ENCODE measurements at places on chromosomes 11 and 22.

DNA sequence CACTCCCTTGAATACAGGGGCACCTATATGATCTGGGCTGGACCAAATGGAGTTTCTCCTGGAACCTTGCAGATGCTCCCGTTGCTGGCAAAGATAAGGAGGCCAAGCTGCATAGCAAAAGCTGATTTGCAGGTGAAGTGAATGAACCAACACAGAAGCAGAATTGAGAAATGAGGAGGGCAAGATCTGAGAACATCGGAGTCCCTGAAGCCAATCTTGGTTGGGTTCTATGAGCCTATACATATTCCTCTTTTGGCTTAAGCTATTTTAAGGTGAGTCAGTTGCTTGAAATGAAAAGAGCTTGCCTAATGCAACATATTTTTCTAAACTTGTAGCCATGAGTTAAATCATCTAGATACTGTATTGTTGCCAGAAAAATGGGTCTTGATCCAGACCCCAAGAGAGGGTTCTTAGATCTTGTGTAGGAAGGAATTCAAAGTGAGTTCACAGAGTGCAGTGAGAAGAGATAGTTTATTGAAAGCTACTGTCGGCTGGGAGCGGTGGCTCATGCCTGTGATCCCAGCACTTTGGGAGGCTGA, 23.5 kb downstream of the WEE1 start:
- no peak for DNase-seq

DNA sequence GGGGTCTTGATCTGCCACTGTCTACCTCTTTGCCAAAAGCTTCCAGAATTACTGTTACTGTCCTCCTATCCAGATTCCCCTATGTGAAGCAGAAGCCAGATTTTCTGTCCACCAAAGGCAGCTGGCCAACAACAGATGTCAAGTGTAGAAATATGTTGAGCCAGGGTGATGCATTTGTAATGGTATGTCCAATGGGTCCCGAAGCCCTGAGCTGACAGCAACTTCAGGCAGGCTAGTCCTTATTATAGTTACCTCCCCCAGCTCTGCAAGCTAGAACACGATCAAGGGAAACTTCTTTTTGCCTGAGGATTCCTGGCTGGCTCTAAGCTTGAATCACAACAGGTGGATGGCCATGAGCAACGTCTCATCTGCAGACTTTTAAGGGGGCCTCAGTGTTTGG, 10.2 kb downstream of the PAMR1 start:
- DNase-seq, result no peak

GRCh38 chr11:76424379-76424778, 20.4 kb upstream of the EMSY start:
- DNase-seq, result no peak

DNA sequence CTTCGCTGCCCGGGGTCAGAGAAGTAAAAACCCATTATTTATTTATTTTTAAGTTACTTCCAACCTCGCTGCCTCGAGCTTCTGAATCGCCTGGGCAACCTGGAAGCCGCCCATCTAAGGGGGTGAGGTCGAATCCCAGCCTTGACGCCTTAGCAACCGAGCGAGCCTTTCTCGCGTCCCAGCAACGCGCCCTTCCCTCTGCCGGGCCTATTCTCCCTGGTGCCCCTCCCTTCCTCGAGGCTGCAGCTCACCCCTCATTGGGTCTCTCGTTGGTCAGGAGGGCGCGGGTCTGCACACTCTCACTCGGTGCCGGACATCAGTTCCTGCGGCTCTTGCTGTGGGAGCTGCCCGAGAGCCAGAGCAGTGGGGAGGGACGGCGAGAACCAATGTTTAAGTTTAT, at the start of gene CCDC81:
CCDC81 (plus strand) TSS at position 302 of the 400 bp plus-strand sequence. CDS start 277 bp downstream, outside the sequence.
- DNase-seq, result no peak

DNA sequence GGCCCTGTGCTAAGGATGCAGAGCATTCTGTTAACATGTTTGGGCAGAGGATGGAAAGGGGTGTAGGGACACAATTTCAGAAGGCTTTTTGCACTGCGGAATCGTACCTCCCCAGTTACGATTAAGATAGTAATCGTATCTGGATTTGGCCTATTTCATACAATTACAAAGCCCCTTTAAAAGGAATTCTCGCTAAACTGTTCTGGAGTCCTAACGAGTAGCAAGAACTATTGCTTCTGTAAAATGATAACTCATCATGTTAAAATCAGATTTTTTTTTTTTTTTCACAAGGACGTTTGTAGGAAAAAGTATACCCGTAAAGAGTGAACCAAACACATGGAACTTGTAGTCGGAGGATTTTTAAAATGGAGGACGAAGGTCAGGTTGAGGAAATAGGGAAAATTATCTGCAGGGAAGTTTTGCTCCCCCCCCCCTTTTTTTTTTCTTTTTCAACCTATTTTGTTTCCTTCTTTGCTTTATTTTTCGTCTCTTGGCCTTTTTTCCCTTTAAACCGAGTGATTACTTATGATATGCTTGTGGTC, 934 bp downstream of the HSD17B12 start:
- DNase-seq, result peak; percentile 47

Data from NCI-H526 (cell line).